Psoas muscle (tissue), 8 donors: ENCODE measurements at places on chromosomes 11 and 22. TPM values are rescaled to one million over a fixed set of nuclear protein-coding genes. Genes with fewer than 3 reads are reported as not detected.

NRXN2 gene
- total RNA-seq, result 4.9 TPM

MUC5B gene
- total RNA-seq, result 0.02 TPM

ZNRD2 gene
- 36.2 TPM for total RNA-seq

CNTN5 gene
- total RNA-seq, result not detected

TMEM132A gene
- 4.9 TPM for total RNA-seq

CDKN1C gene
- total RNA-seq, result 25.9 TPM

AGBL2 gene
- 0.15 TPM for total RNA-seq

PDGFD gene
- 5.6 TPM for total RNA-seq
